CD4-positive, CD25-positive, alpha-beta regulatory T cell (primary cell): ENCODE measurements at places on chromosomes 5 and 9. TPM values are rescaled to one million over a fixed set of nuclear protein-coding genes. Genes with fewer than 3 reads are reported as not detected.

DNA sequence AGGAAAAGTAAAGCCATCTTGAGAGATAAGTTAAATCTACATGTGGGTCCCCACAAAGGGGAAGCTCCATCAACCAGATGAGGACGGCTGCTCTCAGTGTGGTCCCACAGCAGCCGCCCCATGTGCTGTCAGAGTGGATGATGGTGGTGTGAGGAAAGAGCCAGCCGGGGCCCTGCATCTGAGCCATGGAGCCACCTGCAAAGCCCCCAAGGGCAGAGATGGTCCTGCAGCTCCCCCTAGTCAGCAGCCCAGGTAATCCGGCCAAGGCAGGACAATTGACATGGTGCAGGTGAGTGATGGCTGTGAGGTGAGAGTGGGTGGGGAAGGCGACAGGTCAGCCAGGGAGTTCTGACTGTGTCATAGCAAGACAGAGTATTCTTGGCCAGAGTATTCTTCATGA, 458.8 kb downstream of the ICE1 start:
- DNase-seq, result no peak

DNA sequence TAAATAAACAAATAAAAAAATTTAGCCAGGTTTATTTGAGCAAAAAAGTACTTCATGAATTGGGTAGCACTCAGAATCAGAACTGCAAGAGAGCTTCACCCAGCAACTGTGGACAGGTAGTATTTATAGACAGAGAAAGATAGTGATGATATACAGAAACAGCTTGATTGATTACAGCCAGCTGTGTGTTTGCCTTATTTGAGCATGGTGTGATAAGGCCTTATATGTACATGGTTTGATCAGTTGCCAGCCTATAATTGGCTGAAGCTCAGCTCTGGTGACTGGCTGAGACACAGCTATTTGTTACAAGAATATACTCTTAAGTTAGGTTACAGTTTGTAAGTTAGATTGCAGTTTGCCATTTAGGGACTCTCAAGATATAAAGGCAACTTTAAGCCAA, 34.3 kb upstream of the ARL15 start:
- DNase-seq, result no peak

DNA sequence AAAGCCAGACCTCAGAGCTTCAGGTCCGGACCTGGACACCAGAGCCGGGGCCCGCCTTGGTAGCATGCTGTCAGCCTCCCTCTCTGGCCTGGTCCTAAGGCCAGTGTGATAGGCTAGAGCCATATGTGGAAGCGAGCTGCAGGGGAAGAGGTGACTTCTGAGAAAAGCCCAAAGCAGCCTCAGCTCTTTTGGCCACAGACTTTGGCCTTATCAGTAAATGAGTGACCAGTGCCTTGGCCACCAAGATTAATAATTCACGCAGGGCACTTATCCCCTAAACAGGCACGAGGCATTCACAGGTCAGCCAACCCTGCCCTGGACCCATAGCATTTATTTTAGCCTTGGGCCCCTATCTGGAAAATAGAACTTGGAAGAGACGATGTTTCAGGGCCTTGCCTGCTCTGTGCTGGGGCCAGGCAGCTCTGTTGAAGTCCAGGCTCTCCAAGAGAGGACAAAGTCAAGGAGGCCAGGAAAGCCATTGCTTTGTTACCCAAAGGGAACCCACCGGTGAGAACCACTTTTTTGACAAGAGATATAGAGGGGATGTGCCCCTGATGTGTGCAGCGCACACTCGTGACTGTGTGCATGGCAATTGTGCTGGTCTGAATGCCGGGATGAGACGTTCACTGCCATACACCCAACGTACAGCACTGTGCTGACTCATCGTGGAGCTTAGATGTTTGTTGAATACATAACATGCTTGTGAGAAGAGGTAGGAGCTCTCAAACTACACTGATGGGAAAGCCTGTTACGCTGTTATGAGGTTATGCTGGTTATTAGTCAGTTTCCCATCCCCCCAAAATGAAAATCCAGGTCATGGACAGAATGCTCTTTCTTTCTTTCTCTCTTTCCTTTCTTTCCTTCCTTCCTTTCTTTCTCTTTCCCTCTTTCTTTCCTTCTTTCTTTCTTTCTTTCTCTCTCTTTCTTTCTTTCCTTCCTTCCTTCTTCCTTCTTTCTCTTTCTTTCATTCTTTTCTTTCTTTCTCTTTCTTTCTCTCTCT, 5.0 kb upstream of the SLC34A1 start:
- DNase-seq, result no peak

GRCh38 chr5:61304590-61305381, 27.3 kb upstream of the ZSWIM6 start:
- DNase-seq, result no peak

GRCh38 chr9:134590240-134591081, 51.1 kb upstream of the COL5A1 start:
- DNase-seq, result no peak

DNA sequence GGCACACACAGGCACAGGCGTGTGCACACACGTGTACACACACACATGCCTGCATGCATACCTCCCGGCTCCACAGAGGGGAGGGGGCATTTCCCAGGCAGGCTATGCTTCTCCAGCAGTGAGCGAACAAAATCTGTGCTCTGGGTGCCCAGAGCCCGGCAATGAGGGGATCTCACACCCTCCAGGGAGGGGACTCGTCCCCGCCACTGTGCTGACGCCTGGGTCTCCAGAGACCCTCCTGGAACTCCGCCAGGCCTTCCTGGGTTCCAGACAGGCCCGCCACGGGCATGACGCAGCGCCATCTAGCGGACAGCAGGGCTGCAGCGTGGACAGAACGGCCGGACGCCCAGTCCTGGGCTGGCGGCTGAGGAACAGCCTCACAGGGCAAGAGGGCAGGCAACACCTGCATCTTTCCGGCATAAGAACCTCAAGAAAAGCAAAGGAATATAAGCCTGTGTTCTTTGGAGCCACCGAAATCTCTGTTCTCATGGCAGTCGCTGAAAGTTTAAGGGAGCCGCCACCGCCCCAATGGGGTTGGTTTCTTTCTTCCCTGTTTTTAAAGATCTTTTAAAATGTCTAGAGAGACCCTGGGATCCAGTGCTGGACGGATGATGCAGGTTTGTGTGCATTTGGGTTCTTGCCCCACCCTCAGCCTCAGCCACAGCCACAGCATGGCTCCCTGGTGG, 135.6 kb upstream of the PPP1R26 start:
- DNase-seq, result no peak

- DNase-seq, result no peak
Observed at GRCh38 chr5:177484902-177485549, 11.6 kb upstream of the DBN1 start.

DNA sequence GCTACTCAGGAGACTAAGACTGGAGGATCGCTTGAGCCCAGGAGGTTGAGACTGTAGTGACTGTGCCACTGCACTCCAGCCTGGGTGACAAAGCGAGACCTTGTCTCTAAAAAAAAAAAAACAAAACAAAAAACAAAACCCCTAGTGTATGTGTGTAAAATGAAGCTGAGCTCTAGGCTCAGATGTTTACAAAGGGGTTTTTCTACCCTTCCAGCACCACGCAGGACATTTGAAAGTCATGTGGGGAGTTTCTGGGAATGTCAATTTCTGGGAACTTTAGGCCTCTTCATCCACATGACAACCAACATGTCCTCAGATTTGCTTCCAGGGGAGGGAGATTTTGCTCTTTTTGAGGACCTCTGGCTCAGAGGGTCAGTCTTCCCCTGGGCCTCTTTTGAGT, 42.4 kb upstream of the AIF1L start:
- DNase-seq, result no peak

- no peak for DNase-seq
Observed at GRCh38 chr9:16628413-16628812, 242.1 kb downstream of the BNC2 start.

GRCh38 chr5:1437226-1437829, 7.9 kb downstream of the SLC6A3 start:
- no peak for DNase-seq

- DNase-seq, result no peak
Observed at GRCh38 chr9:82679472-82679871, 383.5 kb downstream of the RASEF start.

- no peak for DNase-seq
Observed at GRCh38 chr5:171607863-171608262, 177.8 kb upstream of the SMIM23 start.

- DNase-seq, result no peak
Observed at GRCh38 chr9:134585746-134586706, 55.6 kb upstream of the COL5A1 start.

GRCh38 chr5:43609752-43610151, 6.8 kb downstream of the NNT start:
- DNase-seq, result peak; percentile 17

- no peak for DNase-seq
Observed at GRCh38 chr5:137217599-137218200, 281.4 kb downstream of the SPOCK1 start.

- no peak for DNase-seq
Observed at GRCh38 chr5:177493795-177494345, 3.5 kb downstream of the PDLIM7 start.

DNA sequence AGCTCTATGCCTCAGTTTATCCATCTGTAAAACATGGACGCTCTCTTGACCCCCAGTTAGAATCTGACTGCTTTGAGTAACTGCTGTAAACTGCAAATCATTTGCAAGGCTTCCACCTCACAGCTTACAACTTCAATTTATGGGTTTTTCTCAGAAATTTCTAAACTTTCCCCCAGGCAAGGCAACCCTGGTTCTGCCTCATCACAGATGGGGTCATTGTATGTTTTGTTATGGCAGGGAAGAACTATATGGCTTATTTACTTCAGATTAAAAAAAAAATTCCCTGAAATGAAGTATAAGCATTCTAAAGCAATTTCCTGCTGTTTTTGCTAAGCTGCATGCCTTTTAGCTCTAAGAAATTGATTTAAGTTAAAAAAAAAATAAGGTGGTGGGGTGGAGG, 60.0 kb downstream of the TMEM215 start:
- DNase-seq, result no peak

GRCh38 chr9:115099901-115100300, 18.1 kb downstream of the TNC start:
- DNase-seq, result no peak

DNA sequence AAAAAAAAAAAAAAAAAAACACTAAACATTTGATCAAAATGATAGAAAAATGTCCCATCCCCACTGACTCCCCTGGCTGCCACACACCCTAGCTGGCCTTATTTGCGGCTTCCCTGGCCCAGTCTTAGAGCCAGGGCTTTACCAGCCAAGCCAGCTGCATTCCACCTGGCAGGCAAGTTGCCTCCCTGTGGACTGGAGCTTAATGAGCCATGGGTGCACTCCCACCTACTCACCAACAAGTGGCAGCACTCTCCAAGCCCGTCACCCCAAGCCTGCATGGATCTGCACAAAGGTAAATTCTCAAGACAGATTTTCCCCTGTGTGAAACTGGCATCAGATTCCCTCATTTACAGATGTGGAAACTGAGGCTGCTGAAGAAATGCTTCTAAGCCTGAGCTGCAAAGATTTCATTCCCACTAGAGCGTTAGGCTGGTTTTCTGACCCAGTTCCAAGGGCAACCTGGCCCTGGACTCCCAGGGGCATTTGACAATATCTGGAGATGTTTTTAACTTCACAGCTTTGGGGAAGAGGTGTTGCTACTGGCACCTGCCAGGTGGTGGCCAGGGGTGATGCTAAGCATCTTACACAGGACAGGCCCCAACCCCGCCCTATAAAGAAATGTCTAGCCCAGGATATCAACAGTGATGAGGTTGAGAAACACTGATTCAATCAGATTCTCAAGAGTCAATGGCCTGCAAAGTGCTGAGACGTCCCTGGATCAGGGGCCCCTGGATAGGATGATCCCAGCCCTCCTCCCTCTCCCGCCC, 21.9 kb upstream of the VDAC1 start:
- DNase-seq, result no peak

- DNase-seq, result no peak
Observed at GRCh38 chr5:120435129-120435528, 29.0 kb upstream of the PRR16 start.

DNA sequence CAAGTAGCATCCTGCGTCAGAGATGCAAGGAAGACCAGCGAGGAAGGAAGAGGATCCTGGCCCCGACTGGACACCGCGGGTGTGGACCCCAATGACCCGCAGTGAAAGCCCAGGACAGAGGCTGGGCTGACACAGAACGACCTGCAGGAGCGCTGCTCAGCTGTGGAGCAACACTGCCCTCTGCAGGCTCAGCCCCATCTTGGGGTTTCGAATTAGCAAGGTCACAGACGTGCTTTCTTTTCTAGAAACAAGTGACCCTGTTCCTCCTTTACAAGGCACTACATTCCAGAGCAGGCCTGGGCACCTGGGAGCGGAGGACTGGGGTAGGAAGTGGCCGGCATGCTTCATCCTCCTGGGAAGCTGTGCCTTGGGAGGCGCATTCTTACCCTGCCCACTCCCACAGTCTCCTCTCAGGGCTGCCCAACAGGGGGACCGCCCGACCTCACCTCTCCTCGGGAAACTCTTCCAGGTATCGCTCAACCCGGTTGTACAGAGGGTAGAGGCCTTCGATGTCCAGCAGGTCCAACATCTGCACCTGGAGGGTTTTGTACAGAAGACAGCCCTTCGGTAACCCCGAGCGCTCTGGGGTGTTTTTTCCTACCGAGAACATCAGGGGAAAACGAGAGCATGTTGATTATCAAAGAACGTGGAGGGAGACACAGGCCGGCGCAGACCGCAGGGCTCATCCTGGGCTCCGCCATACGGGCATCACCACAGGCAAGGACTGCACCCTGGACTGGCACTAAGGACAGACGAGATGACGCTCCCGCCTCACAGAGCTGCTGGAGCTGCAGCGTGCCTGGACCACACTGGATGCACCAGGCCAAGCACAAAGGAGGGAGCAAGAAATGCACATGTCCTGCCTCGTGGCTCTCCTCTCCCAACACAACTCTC, 35.0 kb downstream of the IPPK start:
- peak; percentile 58 for DNase-seq

GRCh38 chr5:168168978-168169698, 122.3 kb upstream of the WWC1 start:
- DNase-seq, result no peak

DNA sequence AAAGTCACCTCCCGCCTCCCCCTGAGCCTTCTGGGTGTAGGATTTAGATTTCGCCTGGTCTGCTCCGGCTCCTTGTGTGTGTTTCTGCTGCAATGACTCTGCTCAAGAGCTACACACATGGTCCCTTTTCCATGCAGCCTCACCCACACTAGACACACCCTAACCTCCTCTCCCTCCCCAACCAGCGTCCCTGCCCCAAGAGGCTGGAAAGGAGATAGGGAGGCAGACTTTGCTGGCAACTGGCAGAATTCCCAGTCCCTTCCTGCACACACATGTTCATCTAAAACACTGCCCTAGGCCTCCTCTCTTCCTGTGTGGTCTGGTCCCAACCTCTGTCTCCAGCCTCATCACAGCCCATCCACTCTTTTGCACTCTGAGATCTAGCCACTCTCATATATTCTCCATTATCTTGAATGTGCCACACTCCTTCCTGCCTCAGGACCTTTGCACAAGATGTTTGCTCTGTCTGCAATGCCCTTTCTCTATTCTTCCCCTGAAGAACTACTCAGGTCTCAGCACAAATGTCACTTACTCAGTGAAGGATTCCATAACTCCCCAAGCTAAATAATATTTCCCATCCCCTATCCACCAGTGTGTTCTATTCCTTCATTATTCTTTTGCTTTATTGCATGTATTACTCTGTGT, 253.8 kb downstream of the CDK5RAP2 start:
- no peak for DNase-seq

The FOXD4L4 gene
- not detected for total RNA-seq

The RUSC2 gene
- total RNA-seq, result 0.42 TPM

The ZNG1E gene
- 41.4 TPM for total RNA-seq

The LHX3 gene
- not detected for total RNA-seq

The ALDOB gene
- total RNA-seq, result not detected

The PLPP7 gene
- total RNA-seq, result not detected

The CCDC180 gene
- 9.1 TPM for total RNA-seq

The SREK1 gene
- total RNA-seq, result 160 TPM
